Transverse colon (tissue), 4 donors: ENCODE measurements at places on chromosomes 2 and 18. TPM values are rescaled to one million over a fixed set of nuclear protein-coding genes. Genes with fewer than 3 reads are reported as not detected.

ABCG8 gene
- not detected for total RNA-seq

GRCh38 chr2:13546131-13546530 lies 829.4 kb downstream of the TRIB2 start:
- H3K4me3 ChIP-seq: no peak overlapping the region
- DNase-seq: no peak
- no peak overlapping the region for H3K27ac ChIP-seq
- H3K27me3 ChIP-seq: no peaks in the 10 kb centered on the region
- no peaks in the 10 kb centered on the region for H3K4me1 ChIP-seq

- DNase-seq: no peak
- H3K4me3 ChIP-seq: no peak overlapping the region
- H3K27me3 ChIP-seq: no peaks in the 10 kb centered on the region
- H3K27ac ChIP-seq: no peak overlapping the region
Measured at GRCh38 chr2:85174943-85175342, 41.8 kb downstream of the TCF7L1 start.

DNA sequence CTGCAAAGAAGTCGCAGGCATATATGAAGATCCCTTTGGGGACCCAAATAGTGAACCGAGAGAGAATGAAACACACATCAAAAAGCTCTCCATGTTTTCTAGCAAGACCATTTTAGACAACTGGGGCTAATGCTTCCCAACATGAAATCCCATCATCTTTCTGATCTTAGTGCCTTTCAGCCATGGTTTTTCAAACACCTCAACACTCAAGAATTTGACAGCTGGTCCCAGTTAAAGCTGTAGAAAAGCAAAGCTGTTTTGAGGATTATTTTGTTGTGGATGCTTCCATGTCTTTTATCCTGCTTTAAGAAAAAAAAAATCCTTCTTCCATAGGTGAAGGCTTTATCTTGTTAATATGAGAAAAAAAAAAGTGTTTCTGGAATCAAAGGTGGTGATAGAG lies 259.1 kb downstream of the STK39 start:
- no peaks in the 10 kb centered on the region for H3K27me3 ChIP-seq
- H3K4me1 ChIP-seq: no peaks in the 10 kb centered on the region
- H3K4me3 ChIP-seq: no peak overlapping the region
- peaks cover 3% of the 10 kb centered on the region for H3K36me3 ChIP-seq
- DNase-seq: no peak

SCN7A gene
- 22.2 TPM for total RNA-seq

KYNU gene
- total RNA-seq: not detected

DNA sequence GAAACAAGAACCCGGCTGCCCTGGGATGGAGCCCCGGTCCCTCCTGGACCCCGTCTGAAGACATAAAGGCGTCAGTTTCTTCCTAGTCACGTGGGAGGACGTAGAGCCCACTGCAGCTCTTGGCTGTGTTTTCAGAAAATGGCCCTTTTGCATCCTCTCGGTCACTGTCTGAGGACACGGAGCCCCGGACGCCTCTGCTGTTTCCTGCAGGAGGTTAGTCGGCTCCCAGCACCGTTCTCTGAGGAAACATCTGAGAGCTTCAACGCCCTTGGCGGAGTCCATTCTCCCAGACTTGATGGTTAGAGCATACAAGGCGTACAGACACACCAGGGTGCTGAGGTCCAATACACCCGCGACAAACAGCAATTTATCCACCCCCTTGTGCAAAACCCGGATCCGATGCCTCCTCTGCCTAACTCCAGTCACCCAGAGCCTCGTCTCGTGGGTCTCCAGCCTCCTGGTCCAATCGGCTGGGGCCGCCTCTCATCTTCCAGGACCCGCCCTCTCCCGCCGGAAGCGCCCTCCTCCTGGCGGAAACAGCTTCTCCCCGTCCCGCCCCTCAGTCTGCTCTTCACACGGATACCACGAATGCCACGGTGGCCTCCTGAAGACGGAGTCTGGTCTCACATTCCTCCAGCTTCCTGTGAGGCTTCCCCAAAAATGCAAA lies 119.4 kb downstream of the TMEM18 start:
- no peaks in the 10 kb centered on the region for H3K4me1 ChIP-seq
- H3K4me3 ChIP-seq: no peak overlapping the region
- H3K27me3 ChIP-seq: no peaks in the 10 kb centered on the region
- H3K36me3 ChIP-seq: no peaks in the 10 kb centered on the region

DNA sequence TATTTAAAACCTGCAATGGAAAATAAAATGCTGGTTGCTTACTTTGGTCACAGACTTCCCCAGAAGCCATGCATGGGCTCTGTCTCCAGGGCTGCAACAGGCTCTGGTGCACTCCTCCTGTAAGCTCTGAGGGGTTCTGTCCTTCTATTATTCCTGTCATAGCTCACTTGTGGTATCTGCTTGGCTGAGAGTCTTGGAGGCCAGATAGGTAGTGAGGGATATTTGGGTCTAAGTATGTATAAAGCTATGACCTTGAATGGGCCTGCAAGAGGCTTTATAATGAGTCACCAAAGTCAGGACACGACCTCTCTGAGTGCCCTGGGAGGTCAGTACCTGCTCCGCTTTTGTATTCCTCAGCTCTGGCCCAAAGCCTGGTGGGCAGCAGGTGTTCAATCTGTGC lies 141.6 kb upstream of the CAPN13 start:
- no peaks in the 10 kb centered on the region for H3K36me3 ChIP-seq
- H3K27me3 ChIP-seq: no peaks in the 10 kb centered on the region
- H3K4me3 ChIP-seq: no peak overlapping the region
- DNase-seq: no peak

- H3K4me3 ChIP-seq: no peak overlapping the region
- peak; percentile 54 for DNase-seq
- no peak overlapping the region for H3K27ac ChIP-seq
- H3K27me3 ChIP-seq: no peaks in the 10 kb centered on the region
Measured at GRCh38 chr2:11248-11941, 34.9 kb downstream of the FAM110C start.

GAL3ST2 gene
- 364 TPM for total RNA-seq

- H3K4me1 ChIP-seq: no peaks in the 10 kb centered on the region
- H3K27ac ChIP-seq: no peak overlapping the region
- no peaks in the 10 kb centered on the region for H3K27me3 ChIP-seq
Measured at GRCh38 chr2:80815259-80815658, 510.7 kb upstream of the LRRTM1 start.

GRCh38 chr2:241724975-241725870 lies 9.2 kb upstream of the D2HGDH start:
- DNase-seq: no peak
- H3K4me3 ChIP-seq: no peak overlapping the region
- H3K27ac ChIP-seq: no peak overlapping the region
- no peaks in the 10 kb centered on the region for H3K27me3 ChIP-seq

VWC2L gene
- total RNA-seq: not detected

DNA sequence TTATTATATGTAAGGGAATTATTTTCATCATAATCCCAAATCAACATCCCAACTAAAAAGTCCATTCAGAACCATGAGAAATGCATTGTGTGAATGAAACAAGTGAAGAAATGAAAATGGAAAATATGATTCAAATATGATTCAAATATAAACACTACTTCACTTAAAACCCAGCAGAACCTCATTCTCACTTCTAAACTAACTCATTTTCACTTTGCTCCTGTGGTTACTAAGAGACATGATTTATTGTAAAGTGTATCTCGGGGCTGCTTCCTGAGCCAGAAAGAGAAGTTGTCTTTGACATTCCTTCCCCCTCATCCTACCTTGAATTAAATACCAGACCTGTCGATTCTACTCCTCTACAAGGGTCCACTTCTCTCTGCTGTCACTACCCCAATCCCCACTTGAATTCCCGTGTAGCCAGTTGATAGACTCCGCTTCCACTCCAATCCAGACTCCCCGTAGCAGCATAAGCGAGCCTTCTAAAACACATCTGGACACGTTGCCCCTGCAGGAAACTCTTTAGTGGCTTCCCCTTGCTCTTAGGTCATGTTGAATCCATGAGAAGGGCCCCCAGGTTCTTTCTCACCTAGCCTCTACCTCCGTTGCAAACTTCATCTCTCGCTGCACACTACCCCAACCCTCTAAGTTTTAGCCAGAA lies 697.0 kb upstream of the ID2 start:
- H3K36me3 ChIP-seq: no peaks in the 10 kb centered on the region
- no peaks in the 10 kb centered on the region for H3K27me3 ChIP-seq
- no peak for DNase-seq
- H3K4me1 ChIP-seq: no peaks in the 10 kb centered on the region

DNA sequence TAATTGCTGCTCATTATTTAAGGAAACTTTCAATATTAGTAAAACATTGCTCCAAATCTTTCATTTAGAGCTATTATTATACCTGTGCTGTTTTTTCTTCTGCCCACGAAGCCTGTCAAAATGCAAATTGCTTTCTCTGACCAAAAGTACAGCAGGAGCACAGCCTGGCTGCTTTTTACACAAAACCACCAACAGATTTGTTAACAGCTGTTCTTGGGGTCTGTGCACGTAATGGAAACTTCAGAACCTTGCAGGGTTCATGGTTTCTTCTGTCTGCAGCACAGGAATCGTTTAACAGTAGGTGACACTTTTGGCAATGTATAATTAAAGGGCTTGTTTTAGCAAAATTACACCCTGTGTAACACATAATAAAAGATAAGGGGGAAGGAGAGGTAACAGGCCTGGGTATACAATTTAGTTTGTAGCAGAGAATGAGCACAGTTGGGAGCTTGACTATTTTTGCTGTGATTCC lies 447.3 kb downstream of the KCNJ3 start:
- no peaks in the 10 kb centered on the region for H3K4me1 ChIP-seq
- H3K36me3 ChIP-seq: no peaks in the 10 kb centered on the region
- no peak overlapping the region for H3K4me3 ChIP-seq
- no peaks in the 10 kb centered on the region for H3K27me3 ChIP-seq

DNA sequence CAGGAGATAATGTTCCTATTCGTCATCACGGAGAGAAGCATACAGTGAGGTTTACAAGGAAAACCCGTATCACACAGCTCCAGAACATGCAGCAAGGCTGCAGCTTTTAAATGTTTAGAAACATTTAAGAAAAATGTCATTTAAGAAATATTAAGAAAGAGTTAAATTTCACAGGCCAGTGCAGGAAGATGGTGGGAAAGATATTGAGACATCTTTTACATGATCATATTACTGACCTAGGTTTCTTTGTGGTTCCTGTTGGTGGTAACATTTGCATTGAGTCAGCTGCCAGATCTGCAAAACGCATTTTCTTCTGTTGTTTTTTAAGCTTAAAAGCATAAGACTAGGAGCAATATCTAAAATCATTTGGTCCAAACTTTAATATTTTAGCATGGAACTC lies 44.9 kb downstream of the CPO start:
- H3K27ac ChIP-seq: no peak overlapping the region
- H3K4me3 ChIP-seq: no peak overlapping the region
- H3K27me3 ChIP-seq: no peaks in the 10 kb centered on the region
- H3K4me1 ChIP-seq: no peaks in the 10 kb centered on the region
- no peaks in the 10 kb centered on the region for H3K36me3 ChIP-seq
- no peak for DNase-seq

- H3K4me3 ChIP-seq: no peak overlapping the region
- H3K27me3 ChIP-seq: no peaks in the 10 kb centered on the region
- no peaks in the 10 kb centered on the region for H3K4me1 ChIP-seq
- no peak overlapping the region for H3K27ac ChIP-seq
- no peaks in the 10 kb centered on the region for H3K36me3 ChIP-seq
- DNase-seq: no peak
Measured at GRCh38 chr18:71625556-71626090, 918.5 kb downstream of the CBLN2 start.

- peak; percentile 10 for DNase-seq
- H3K27ac ChIP-seq: no peak overlapping the region
- H3K27me3 ChIP-seq: no peaks in the 10 kb centered on the region
- H3K36me3 ChIP-seq: no peaks in the 10 kb centered on the region
- H3K4me1 ChIP-seq: no peaks in the 10 kb centered on the region
Measured at GRCh38 chr2:129004485-129004884, 685.8 kb upstream of the HS6ST1 start.

TTR gene
- not detected for total RNA-seq

DNA sequence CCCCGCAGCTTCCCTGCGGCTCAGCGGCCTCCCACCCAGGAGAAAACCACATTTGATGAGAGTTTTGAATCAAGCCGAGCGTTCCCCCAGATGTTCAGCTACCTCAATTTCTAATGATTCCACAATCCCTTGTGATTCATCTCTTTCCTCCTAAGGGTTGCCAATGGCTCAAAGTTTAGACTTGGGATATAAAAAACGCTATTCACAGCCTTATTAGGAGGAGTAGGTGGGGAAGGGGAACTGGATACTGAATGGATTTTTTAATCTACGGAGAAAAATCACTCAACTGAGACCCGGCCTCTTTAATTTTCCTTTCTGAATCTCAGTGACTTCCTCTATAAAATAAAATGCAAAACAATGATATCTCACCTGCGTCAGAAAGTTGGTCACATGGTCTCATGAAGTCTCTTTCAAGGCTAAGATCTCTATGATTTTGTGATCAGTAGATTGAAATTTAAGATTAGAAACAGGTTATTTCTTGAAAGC lies 192.6 kb upstream of the TCF4 start:
- no peaks in the 10 kb centered on the region for H3K36me3 ChIP-seq
- peaks cover 12% of the 10 kb centered on the region for H3K27me3 ChIP-seq
- H3K4me1 ChIP-seq: peaks cover 7% of the 10 kb centered on the region
- H3K27ac ChIP-seq: peak overlapping the region; percentile 42
- peak overlapping the region; percentile 48 for H3K4me3 ChIP-seq

PLB1 gene
- 0.20 TPM for total RNA-seq

EFR3B gene
- total RNA-seq: 1.4 TPM

- no peak for DNase-seq
- H3K4me3 ChIP-seq: no peak overlapping the region
- H3K27ac ChIP-seq: no peak overlapping the region
Measured at GRCh38 chr2:152015552-152015951, 83.3 kb downstream of the CACNB4 start.

SKOR2 gene
- total RNA-seq: not detected

CCDC102B gene
- total RNA-seq: 6.0 TPM

RASGRP3 gene
- total RNA-seq: 16.5 TPM

DNA sequence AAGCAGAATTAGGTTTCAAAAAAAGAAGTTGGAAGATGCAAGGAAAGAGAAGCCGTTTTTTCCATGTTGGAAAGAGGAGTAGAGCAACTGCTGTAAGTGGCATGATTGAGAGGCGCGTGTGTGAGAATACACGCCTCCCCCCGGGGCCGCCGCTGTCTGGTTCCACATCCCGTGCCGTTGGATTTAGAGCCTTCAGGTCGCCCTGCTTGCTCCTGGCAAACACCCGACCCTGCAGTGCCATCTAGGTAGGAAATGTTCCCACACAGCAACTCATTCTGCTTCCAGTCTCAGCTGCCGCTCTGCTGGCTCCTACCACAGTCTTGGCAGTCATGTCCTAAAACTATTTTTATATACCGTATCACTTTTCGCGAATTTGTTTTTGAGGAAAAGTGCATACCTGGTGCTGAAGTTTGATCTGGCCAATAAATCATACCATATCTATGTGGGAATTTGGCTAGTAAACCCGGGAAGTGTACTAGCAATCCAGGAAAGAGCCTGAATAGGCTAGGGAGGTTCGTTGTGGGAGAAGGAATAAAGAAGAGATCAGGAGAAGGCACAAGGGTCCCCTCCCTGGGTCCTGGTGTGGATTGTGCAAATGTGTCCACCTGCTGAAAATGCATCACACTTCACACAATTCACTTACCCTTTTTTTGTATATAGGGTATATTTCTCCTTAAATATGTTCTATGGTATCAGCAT lies 372.7 kb downstream of the FBXO15 start:
- H3K27ac ChIP-seq: no peak overlapping the region
- H3K27me3 ChIP-seq: no peaks in the 10 kb centered on the region
- no peak overlapping the region for H3K4me3 ChIP-seq
